Activated CD4-positive, alpha-beta T cell treated with anti-CD3 and anti-CD28 coated beads, Interleukin-2, amount 50 U/mL, for 24 hours (primary cell): ENCODE measurements at places on chromosomes 3 and 15.

DNA sequence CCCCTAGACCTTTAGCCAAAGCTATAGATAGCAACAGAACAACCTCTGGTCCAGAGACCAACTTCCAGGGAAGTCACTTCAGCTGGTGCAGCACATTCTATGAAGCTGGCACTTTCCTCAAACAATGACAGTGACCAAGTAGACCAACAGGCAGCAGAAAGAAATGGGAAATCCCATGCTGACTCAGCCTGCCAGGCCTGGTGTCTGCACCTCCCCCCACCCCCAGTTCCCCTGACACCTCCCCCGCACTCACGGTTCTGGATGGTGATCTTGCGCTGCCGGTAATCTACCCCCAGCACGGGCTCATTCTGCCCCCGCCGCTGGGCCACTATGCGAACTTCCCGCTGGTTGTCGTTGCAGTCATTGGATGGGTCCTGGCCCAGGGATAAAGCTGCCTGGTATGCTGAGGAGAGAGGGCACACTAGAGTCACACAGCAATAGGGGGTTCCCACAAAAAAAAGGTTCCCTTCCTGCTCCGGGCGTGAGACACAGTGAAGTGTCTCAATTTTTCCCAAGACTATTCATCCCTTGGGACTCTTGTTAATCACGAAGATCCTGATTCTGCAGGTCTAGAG, 17.0 kb downstream of the ILDR1 start:
- no peak for DNase-seq

GRCh38 chr3:186451371-186451770, 89.3 kb upstream of the DGKG start:
- DNase-seq, result no peak

DNA sequence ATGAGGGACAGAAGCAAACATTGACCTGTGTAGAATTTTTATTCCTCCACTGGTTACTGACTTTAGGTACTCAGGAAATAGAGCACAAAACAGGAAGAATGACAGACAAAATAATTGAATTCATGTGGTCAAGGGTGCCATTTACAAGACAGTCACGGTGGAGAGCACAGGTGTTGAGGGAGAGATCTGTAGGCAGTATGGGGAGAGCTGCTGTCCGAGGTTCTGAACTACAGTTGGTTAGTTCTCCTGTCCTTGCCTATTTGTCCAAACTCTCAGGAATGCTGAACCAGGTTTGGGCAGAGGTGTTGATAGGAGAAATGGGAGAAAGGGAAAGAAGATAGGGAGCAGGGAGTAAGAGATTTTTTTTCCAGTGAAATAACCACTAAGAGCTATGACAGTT, 178.5 kb upstream of the ZBTB20 start:
- no peak for DNase-seq

DNA sequence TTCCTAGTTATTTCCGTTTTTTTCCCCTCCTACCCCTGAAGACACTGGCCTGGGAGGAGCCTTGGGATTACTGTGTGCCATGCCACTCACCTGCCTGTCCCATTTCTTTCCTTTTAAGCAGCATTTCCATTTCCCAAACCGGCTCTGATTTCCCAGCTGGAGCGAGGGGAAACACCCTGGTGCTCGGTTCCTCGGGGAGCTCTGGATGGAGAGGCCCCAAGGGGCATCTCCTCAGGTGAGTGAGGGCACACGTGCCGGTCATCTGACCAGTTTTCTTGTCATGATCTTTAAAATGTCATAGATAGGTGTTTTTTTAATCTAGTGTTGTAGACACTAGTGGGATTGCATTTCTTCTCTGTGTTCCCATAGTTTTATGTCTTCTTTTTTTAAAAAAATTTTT, 2.7 kb downstream of the ZNF662 start:
- no peak for DNase-seq

DNA sequence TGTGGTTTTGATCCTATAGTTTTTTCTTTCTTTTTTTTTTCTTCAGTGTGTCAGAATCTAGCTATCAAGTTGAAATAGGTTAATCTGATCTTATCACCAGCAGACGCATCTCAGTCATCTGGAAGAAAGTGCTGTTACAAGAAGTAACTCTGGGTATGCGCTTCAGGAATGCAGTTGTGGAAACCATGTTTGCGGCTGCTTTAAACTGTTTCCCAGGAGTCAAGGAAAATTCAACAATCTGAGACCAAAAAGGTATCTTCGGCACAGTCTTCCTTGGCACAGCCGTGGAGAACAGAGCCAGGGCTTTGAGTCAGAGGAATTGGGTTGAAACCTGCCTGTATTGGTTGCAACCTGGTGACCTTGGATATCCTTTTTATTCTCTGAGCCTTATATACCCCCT, 59.9 kb downstream of the CD47 start:
- DNase-seq, result no peak
